ENCODE measurements at places on chromosomes 7 and 10.

DNA sequence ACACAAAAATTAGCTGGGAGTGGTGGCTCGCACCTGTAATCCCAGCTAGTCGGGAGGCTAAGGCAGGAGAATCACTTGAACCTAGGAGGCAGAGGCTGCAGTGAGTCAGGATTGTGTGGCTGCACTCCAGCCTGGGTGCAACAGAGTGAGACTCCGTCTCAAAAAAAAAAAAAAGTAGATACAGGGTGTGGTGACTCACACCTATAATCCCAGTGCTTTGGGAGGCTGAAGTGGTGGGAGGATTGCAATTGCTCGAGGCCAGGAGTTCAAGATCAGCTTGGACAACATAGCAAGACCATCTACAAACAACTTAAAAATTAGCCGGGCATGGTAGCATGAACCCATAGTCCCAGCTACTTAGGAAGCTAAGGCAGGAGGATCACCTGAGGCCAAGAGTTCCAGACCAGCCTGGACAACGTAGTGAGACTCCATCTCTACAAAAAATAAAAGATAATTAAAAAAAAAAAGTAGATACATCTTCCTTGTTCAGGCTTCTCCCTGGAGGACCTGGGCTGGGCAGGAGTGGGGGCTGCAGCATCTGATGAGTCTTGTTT lies 2.0 kb downstream of the MOSPD3 start:
- no peak for DNase-seq

- no peak for DNase-seq
Observed at GRCh38 chr7:111232249-111233084, 141.5 kb downstream of the LRRN3 start.

DNA sequence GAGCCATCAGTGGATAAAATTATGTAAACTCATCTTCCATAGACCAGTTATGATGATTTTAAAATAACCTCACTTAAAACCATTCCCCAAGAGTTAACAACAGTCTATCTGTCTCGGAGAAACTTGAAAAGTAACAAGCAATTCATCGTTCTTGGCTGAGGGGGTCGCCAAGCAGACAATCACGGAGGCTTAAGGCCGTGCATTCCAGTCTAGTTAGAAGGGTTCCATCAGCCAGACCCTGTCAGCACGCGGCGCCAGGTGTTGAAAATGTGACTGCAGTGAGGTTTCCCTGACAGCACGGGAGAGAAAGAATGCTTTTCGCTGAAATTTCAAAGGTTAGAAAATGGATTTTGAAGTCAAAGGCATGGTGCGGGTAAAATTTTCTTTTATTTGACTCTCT lies 1025.0 kb upstream of the CELF2 start:
- no peak for DNase-seq

DNA sequence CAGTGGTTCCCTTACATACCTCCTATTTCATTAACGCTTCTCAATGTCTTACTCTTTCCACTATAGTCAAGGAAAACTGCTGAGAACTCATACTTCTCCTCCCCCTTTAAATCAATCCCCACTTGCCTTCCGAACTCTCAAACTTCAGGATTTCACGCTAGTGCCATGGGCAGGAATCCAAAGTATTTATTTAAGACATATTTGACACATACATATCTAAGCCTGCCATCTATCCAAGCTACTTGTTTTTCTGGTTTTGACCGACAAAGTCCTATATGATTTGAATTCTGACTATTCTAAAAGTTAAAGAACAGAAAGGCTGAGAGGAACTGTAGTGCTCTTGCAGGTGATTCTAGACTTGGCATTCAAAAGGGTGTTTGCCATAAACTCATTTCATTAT lies 51.8 kb downstream of the CCDC6 start:
- DNase-seq: no peak

GRCh38 chr10:130424418-130424817 lies 288.2 kb downstream of the GLRX3 start:
- DNase-seq: no peak

DNA sequence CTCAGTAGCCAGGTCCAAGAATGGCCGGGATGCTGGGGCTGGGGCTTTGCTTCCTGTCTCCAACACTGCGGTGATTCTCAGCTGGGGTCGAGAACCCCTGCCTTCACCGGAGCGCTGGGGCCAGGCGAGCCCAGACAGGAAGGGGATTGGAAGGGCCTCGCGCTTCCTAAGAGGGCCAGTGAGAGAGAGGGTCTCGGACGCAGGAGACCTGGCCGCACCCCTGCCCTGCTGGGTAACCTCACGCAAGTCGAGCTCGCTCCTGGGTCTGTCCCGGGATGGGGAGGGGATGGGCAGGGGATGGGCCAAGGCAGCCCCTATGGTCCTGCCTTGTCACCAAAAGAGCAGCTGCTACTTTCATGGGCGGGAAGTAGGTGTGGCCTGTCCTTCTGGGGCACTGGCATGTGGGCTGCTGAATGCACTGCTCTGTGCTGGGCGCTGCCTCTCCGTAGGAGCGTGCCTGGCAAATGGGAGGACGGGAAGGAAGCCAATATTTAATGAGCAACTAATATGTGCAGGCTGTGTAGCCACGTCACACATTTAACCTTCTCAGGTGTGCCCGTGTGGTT lies 20.0 kb downstream of the KCNK18 start:
- DNase-seq: peak; percentile 72

DNA sequence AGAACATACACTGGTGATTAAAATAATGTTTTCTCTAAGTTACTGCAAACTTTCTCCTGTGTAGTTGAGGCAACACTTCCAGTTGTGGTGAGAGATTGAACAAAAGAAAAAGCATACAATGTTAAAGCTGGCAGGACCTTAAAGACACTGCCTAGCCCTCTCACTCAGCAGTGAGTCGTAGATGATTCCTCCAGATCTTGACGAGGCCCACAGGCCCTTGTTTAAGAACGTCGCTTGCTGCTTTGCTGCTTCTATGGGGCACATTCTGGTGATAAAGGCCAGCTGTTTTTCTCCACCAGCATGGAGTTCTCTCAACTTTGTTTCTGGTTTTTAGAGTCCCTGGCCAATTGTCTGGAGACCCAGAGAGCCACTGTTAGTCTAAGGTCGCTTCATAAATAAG lies 2.8 kb upstream of the DENND11 start:
- DNase-seq: no peak

GRCh38 chr7:55178863-55179773 lies 160.3 kb downstream of the EGFR start:
- DNase-seq: peak; percentile 73

Measured in posterior cingulate gyrus (tissue), 11 donors.